ENCODE measurements at places on chromosomes 2 and 18.
A peak's percentile ranks its signal among the peaks of the same experiment; 100 is the strongest.

DNA sequence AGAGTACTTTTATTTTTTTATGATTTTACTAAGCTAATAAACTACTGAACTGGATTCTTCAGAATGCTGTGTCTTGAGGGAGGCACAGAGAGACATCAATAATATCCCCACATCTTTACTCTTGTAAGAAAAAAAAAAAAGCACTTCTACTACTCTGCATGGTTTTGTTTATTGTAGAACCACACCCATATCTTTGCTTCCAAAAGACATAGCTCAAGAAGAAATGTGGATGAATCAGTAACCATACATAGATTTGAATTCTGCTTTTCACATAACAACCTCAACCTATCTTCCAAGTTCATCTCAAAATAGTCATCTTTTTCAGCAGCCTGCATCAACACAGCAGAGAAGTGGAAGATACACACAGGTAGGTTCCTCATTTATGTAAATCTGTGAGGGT, 12.2 kb upstream of the COL5A2 start:
- DNase-seq = no peak

- no peak for DNase-seq
These were observed 37.9 kb downstream of the CCDC150 start for GRCh38 chr2:196677404-196677803.

- no peak for DNase-seq
These were observed 124.8 kb downstream of the AFF3 start for GRCh38 chr2:100017633-100018032.

GRCh38 chr18:4035521-4035920, 419.6 kb downstream of the DLGAP1 start:
- peak; percentile 72 for DNase-seq

DNA sequence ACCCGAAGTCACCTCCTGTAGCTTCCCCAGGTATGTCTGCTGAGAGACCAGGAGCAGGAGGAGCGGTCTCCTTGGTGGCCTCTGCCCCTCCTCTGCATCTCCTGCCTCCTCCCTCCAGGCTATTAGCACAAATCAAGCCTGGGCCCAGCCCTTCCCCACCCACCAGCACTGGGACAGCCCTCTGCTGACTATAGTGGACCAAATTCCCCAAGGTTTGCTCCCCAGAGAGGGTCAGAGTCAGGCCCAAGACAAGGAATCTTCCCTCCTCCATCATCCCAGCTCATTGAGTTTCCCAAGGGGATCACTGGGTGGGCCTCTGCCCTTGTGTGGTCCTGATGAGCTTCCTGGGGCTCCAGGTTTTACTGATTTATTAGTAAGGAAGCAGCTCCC, 62.1 kb downstream of the EMILIN2 start:
- DNase-seq = no peak

- DNase-seq = no peak
These were observed 223.1 kb downstream of the PHLPP1 start for GRCh38 chr18:62938487-62938886.

DNA sequence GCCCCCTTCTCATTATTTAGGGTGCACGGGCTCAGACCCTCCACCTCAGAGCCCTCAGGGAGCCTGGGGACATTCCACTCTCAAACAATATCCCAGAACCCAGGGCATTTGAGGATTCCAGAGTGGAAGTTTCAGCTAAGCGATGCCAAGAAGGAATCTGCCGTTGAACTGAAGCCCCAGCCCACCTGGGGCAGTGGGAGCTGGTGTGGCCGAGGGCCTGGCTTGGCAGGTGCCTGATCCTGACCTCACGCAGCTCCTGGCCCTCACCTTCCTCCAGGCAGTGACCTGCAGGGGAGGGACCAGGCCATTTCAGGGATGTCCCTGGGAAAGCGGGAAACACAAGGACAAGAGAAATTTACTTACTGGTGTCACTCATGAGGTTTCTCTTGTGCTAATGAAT, 58.2 kb downstream of the ACKR3 start:
- DNase-seq = no peak

GRCh38 chr18:60372596-60372995, at the start of gene MC4R:
MC4R (minus strand) TSS chr18:60372775; CDS start chr18:60372349, 426 bp downstream.
- peak; percentile 96 for DNase-seq

- no peak for DNase-seq
These were observed 2156.0 kb upstream of the PIK3C3 start for GRCh38 chr18:39799006-39799405.

DNA sequence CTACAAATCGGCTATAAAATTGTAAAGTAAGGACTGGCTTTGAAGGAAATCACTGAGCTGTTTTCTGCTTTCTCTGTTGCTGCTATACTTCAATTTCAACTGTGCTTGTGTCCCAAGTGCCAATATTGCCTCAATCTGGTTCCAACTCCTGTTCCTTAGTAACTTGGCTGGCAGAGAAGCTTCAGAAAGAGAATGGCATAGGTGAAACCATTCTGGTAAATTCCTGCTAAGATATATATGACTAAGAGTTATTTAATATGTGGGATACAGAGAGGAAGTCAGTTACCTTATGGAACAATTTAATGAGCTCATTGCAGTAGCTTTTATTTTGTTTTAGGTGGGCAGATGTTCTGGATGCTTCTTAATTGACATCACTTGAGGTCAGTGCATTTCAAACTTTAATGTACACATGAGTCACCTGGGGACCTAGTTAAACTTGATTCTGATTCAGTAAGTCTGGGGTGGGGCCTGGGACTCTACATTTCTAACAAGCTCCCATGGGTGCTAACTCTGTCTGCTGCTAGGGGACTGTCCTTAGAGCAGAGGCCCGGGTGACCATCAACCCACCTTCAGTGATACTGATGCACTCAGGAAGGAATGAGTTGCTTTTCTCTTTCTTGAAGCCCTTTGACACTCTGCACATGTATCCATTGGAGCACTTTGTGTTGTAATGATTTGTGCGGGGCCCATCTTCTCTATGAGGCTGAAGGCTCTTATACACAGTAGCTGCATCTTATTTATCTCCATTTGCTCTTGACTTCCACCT, 47.6 kb downstream of the LIPG start:
- DNase-seq = no peak

- DNase-seq = peak; percentile 11
These were observed 469.0 kb downstream of the TMEM182 start for GRCh38 chr2:103230796-103231195.

DNA sequence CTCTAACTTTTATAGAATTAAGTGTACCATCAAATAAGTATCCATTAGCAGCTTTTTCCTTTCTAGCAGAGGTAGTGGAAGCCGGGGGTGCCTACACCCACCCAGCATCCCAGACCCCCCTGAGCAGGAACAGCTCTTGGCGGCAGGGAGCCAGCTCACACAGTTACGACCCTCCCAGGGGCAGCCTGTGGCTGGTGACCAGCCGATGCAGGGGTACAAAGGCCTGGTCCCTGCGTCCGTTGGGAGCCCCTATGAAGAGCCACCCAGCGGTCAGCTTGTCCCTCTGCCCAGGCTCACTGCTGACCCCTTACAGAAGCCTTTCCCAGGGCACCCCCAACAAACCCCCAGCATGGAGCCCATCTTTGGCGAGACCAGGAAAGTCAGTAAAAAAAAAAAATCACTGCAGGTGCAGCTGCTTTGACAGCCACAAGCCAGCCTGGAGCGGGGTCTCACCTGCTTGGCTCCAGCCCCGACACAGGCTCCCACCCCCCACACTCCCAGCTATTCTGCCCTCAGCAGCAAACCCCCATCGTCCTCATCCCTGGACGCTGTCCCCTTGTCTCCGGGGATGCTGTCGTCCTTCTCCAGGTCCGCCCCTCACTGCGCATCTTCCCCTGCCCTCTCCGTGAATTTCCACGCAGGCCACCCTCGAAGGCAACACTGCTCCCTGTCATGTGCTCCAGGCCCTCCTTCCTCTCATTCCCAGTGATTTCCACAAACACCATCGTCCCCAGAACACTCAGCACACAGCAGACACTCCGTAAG, 43.1 kb downstream of the GPC1 start:
- no peak for DNase-seq

GRCh38 chr2:65264821-65265670, 37.4 kb downstream of the ACTR2 start:
- peak; percentile 79 for DNase-seq

- DNase-seq = no peak
These were observed 11.3 kb upstream of the GRP start for GRCh38 chr18:59208602-59209125.

DNA sequence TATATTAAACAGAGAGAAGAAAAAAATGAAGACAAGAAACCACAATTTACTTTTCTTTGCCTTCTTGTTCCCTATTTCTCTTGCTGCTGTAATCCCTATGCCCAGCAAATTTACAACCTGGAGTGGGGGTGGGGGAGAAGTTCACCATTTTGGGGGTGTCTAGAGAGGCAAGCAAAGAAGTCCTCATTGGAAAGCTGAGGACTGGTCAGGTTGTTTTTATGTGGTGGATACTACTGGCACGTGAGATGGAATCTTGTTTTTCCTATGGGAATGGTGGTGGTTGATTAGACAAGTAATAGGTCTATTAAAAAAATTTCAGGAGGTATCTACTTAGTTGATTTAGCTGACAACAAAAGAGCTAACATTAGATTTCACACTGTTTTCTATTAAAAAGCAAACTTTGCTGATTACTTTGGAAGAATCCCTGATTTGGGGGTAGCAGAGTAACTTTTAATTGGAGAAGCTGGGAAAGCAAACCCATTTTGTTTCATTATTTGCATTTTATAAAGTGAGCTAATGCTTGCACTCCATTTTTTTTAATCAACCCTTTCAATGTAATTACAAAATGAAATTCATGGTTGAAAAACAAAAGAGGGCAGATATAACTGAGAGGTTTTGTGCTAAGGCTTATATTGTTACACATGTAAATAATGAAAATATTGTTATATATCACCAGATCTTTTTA, 6.0 kb downstream of the POU3F3 start:
- DNase-seq = no peak

DNA sequence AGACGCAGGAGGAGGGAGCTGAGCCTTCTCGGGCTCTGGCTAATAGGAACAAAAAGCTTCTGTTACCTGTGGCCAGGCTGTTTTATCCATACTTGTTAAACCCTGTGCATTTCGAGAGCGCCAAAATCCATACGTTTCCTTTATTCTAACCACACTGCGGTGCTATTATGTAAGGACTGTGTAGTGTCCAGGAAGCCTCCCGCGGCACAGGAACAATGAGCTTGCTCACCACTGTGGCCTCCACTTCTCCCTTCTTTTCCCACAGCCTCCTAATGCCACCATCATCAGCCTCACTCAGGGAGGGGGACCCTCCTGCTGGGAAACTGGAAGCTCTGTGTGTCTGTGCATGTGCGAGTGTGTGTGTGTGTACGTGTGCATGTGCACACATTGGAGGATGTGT, 268.5 kb downstream of the HAUS1 start:
- DNase-seq = no peak

- no peak for DNase-seq
These were observed 97.2 kb downstream of the ARL4C start for GRCh38 chr2:234399451-234400246.

- DNase-seq = no peak
These were observed 7.6 kb downstream of the BCL2 start for GRCh38 chr18:63312019-63312409.

DNA sequence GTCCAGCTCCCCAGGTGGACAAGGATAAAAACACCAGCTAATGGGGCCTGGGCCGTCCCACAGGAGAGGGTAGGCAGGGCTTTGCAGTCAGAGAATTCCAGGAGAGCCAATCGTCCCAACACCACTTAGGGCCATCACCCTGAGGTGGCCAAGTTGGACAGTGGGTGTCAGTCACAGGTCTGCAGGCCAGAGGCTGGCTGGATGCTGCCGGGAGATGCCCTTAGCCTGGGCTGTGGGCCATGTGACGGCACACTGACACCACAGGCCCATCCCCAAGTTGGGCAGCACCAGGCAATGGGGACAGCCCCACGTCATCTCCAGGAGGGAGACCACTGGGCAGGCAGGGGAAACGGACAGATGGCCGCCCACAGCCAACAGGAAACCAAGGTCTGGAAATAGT, 53.9 kb downstream of the KIF1A start:
- DNase-seq = no peak

GRCh38 chr2:240372101-240372500, 63.4 kb upstream of the GPC1 start:
- DNase-seq = no peak

GRCh38 chr2:222939208-222939856, 78.5 kb downstream of the ACSL3 start:
- DNase-seq = peak; percentile 80

DNA sequence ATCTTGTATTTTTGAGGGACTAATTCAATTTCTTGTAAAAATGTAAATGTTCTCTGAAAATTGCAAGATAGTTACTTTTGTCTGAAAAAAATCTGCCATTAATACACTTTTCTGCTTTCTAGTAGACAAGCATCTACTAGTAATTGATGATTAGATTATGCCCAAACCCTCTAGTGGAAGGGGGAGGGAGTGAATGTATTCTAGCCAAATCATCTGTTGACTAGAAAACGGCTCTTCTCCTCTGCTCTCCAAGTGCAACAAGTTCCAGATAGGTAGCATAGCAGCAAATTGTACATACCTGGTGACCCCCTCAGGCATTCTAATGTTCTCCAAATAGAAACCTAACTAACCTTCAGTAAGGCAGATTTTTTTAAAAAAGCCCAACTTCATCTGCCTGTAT, 58.6 kb downstream of the RELCH start:
- peak; percentile 32 for DNase-seq

DNA sequence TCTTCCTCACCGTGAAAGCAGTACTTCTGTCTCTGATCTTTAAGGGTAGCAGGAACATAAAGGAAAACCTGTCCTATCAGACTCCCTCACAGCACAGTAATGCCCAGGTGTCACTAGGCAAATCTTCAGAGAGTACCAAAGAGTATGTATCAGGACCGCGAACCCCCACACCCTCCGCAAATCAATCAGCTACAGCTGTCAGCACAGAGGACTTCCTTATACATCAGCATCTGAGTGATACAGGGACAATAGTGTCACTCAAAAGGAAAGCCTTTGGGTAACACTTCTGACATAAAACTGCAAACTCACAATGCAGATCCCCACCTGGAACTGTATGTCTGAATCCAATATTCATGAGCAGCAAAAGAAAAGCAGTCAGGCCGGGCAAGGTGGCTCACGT, 2.6 kb downstream of the AFG3L2 start:
- DNase-seq = no peak

GRCh38 chr2:55556809-55557208, 37.3 kb downstream of the CFAP36 start:
- DNase-seq = no peak

- peak; percentile 84 for DNase-seq
These were observed 346.7 kb downstream of the SS18 start for GRCh38 chr18:25743646-25744151.

DNA sequence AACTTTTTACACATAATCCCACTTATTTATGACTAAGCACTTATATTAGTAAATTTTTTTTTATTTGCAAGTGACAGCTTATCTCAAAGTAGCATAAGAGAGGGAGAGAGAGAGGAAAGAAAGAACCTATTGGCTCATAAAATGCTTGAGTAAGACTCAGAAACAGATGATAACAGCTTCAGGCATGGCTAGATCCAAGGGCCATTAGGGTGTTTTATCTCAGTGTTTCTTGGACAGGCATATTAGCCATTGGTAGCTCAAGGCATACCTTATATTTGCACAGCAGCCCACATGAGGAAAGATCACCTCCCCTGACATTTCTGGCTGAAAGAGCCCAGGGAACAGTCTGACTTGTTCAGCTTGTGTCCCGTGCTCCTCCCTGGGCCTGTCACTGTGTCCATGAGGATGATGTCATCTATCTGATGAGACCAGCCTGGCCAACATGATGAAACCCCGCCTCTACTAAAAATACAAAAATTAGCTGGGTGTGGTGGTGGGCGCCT, 64.4 kb downstream of the IL1R2 start:
- no peak for DNase-seq

GRCh38 chr18:56897122-56897521, 246.0 kb downstream of the WDR7 start:
- no peak for DNase-seq
